ENCODE measurements at places on chromosomes 12 and 14.

GRCh38 chr12:27343255-27344000, 10.8 kb downstream of the BMAL2 start:
- peak; percentile 88 for DNase-seq

GRCh38 chr14:74417611-74418010, 8.4 kb downstream of the SYNDIG1L start:
- no peak for DNase-seq

DNA sequence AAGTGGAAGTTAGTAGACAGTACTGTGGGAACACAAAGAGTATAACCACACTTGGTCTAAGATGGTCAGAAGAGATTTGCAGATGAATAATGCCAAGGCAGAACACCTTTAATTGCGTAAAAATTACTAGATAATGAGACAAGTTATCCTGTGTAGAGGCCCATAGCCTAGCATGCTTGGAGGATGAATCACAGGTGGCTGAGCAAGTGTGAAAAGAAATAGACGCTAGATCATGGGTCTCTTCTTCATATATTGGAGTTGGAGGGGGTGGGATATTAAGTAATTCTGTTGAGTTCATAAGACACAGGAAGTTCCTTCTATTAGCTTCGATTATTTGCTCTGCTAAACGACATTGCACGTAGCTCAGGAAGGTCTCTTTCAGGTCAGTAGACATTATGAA, 454.3 kb upstream of the LMO3 start:
- DNase-seq, result no peak

GRCh38 chr12:12689647-12690300, 6.2 kb downstream of the GPR19 start:
- DNase-seq, result no peak

- DNase-seq, result peak; percentile 41
These were observed 168.1 kb downstream of the SLC38A4 start for GRCh38 chr12:46657453-46658411.

GRCh38 chr12:94770791-94771190, 120.4 kb upstream of the TMCC3 start:
- no peak for DNase-seq

DNA sequence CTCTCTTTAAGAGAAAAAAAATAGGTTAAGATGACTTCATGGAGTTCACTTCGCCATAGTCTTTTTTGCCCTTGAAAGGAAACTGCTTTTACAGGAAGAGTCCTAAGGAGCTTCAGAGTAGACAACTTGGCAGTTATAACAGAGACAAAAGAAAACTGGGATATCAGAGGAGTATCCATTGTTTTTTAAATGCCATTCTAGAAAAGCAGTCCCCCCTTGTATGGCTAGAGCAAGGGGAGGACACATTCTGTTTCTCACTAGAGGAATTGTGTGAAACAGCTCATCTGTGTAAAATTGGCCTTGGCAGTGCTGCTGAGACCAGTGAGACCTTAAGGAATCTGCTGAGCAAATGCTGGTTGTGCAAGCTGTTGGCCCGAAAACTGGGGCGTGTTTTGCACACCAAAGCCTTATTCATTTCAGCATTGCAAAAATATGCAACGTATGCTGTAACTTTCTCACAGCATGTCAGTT, 128.0 kb downstream of the GPR135 start:
- DNase-seq, result peak; percentile 89

GRCh38 chr12:26239852-26240815, 44.8 kb downstream of the SSPN start:
- no peak for DNase-seq

DNA sequence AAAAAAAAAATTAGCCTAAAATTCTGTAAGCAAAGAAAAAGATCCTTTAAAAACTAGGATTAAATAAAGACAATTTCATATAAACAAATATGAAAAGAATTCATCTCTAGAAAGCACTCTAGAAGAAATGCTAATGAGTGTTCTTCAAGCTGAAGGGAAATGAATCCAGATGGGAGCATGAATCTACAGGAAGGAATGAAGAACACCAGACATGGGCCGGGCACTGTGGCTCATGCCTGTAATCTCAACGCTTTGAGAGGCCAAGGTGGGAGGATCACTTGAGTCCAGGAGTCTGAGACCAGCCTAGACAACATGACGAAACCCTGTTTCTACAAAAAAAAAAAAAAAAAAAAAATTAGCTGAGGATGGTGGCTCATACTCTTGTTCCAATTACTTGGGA, 297.2 kb downstream of the FBXL14 start:
- peak; percentile 94 for DNase-seq

- DNase-seq, result no peak
These were observed 2.3 kb upstream of the M6PR start for GRCh38 chr12:8951744-8952143.

DNA sequence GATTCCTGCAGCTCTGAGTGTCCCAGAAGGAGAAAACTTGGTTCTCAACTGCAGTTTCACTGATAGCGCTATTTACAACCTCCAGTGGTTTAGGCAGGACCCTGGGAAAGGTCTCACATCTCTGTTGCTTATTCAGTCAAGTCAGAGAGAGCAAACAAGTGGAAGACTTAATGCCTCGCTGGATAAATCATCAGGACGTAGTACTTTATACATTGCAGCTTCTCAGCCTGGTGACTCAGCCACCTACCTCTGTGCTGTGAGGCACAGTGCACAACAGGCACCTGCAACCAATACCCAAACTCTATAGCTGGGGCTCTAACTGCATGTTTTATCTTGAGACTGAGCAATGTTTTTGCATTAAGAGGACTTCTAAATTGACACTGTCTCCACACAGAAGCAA, 379.2 kb upstream of the OR4E1 start:
- no peak for DNase-seq

DNA sequence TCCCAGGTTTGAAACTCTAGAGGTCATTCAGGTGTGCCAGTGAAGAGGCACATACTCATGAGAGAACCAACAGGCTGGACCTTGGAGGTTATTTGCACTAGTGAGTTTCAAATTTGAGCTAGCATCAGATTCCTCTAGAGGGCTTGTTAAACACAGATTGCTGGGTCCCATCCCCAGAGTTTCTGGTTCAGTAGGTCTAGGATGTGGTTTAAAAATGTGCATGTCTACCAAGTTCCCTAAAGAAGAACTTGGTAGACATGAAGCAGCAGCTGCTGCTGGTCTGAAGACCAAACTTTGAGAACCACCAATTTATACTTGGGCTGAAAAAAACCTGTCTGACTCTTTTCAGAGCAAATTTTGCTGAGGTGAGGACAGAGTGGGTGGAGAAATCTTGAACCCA, 61.7 kb downstream of the SUSD6 start:
- DNase-seq, result no peak

DNA sequence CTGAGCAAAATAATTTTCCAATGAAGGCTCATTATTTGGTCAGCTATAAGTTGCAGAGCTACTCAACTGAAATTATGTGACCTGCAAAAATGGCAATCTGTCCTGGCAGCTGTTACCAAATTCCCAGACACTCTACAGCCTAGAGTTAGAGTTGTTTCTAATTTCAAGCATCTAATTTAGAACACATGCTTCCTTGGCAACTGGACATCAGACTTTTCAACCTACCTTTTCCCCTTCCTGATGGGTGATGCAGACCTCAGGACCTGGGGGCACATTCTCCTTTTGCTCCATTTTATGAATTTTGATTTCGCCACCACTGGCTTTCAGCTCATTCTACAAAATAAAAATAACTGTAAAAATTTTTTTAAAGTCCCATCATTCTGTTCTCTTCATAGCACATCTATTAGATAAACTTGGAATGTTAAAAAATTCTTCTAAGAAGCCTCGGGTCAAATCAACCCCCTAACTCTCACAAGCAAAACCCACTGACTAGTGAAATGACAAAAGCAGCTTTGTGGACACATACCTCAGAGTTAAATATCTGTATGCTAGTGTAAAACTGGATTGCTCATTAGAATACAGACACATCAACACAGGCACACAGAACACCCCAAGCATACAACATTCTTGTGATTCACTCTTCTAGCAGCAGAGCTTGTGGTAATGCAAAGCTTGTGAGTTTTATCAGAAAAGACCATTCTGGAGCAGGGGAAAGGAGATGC, 33.5 kb upstream of the CERS5 start:
- peak; percentile 95 for DNase-seq

- peak; percentile 70 for DNase-seq
These were observed 24.3 kb downstream of the TSPAN9 start for GRCh38 chr12:3101309-3102024.

DNA sequence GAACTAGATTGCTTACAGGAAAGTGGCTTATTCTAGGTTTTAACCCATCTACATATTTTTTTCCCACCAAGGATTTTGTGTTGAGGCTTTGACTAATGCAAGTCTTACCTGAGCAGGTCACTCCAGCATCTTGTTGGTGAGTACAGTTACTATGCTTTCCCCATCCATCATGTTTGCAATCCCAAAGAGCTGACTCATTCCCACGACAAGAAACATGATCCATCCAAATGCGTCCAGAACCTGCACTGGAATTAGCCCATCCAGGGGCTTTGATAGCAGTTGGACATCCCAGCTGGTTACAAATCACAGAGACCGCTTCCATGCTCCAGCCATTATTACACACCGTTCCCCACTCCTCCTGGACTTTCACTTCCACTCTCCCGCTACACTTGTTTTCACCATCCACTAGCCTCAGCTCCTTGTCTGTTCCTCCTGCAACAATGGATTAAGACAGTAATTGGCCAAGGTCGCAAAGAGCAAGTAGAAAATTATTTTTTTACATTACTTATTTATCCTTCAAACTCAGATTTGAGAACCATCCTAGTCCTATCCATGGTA, 2.5 kb downstream of the CD163 start:
- peak; percentile 29 for DNase-seq

DNA sequence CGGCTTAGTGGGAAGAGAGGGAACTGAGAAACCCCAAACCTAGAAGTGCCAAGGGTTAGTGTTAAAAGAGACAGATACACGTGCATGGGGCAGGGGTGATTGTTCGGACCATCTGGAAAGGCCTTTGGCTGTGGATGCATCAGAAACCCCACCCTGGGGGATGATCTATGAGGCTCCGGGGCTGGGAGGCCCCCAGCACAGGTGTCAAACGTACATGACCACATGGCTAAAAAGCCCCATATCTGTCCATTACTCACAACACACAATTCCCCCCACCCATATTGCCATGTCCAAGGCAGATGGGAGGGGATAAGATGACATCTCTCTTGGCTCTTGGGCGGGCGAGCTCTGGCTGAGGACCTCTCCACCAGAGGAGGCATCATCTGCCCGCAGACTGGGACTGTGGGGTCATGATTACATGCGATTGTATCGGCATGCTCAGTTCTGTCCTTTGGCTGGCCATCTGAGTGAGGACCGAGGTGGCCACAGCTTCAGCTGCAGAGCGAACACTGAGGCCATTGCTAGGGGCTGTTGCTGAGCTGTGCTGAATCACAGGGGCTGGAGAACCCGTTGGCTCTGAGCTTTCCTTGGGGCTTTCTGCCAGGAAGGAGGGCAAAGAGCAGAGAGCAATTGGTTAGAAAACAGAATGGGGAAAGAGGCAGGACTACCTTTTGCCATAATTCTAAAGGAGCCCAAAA, 9.6 kb upstream of the NPFF start:
- DNase-seq, result no peak

DNA sequence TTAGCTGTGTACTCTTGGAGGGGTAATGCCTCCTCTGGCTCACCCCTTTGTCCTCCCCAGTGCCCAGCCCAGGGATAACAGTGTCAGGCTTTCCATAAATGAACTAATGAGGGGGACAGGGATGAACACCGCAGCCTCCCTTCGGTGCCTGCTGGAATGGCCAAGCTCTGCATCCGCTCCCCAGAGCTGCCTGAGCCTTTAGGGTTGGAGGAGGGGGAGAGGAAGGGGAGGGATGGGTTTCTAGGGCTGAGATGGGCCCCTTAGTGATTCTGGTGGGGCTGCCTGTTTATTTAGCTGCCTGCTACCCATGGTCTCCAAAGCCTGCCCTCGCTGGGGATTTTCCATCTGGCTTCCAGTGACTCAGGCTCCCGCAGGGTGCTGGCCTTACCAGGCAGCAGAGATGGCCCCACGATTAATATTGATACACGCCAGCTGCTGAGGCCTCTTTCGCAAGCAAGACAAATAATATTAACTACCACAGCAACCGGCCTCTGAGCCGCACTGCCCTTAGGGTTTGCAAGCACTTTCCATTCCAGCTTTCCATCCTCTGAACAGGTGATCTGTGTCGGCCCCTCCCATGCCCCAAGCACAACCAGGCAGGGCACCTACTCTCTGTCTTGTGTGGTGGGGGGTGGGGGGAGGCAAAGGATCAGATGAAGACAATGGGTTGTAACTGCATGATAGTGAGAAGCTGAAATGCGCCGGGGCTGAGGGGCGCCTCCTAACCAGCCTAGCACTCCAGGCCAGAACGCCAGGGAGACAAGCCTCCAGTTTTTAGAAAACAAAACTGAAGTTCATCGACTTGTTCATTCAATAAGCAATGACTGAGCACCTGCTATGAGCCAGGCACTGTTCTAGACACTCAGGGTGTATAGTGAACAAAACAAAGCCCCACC, 56.7 kb downstream of the C14orf132 start:
- DNase-seq, result peak; percentile 83

- peak; percentile 73 for DNase-seq
These were observed 466.0 kb downstream of the RAD51B start for GRCh38 chr14:68285421-68286179.

DNA sequence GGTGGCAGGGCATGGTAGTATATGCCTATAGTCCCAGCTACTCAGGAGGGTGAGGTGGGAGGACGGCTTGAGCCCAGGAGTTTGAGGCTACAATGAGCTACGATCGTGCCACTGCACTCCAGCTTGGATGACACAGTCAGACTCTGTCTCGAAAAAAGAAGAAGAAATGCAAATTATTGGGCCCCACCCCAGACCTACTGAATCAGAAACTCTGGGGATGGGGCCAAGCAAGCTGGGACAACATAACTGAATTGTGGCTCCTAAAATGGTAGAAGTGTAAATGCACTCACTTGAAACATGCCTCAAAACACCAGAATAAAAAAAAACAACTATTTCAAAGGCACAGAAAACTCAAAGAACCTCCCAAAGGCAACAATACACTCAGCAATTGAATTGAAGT, 37.0 kb downstream of the CIT start:
- DNase-seq, result peak; percentile 12

GRCh38 chr12:105641749-105642148, 311.3 kb downstream of the C12orf75 start:
- peak; percentile 62 for DNase-seq

DNA sequence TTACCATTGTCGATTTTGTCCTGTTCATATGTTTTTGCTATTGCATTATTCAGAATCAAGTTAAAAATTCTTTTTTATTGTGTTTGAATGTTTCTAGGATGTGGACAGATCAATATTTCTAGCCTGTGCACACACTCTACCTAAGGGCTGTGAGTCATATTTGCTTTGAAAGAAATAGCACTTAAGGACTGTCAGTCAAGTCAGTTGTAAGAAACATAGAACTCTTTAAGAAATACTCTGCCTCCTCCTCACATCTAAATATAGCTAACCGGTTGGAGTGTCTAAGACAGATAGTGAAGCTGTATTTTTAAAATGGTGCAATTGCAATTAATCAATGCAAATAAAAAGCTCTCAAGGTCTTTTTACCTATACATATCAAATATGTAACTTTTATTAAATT, 17.9 kb upstream of the MGST1 start:
- no peak for DNase-seq
